ENCODE measurements at places on chromosomes 11 and 22. TPM values are rescaled to one million over a fixed set of nuclear protein-coding genes. Genes with fewer than 3 reads are reported as not detected.

Gene RNF141
- total RNA-seq = 28.4 TPM

Gene CTSD
- 367 TPM for total RNA-seq

Gene IGSF22
- not detected for total RNA-seq

Gene TRPC6
- total RNA-seq = not detected

Gene KRTAP5-2
- not detected for total RNA-seq

Gene EFCAB6
- total RNA-seq = 0.93 TPM

Gene XKR3
- 0.17 TPM for total RNA-seq

Gene HOATZ
- not detected for total RNA-seq

Gene OR4C13
- total RNA-seq = not detected

Gene C22orf42
- not detected for total RNA-seq

Gene OR51I1
- not detected for total RNA-seq

Gene CSNK2A3
- 2.2 TPM for total RNA-seq

Gene POU2AF2
- not detected for total RNA-seq

Gene TEX12
- not detected for total RNA-seq

Gene PNPLA5
- total RNA-seq = not detected

Gene ZW10
- total RNA-seq = 14.9 TPM
